Astrocyte of the spinal cord (primary cell): ENCODE measurements at places on chromosomes 16 and 17.

GRCh38 chr17:50866950-50867362 lies 802 bp upstream of the TOB1 start:
- no peak for DNase-seq

GRCh38 chr16:81616321-81617020 lies 162.6 kb upstream of the PLCG2 start:
- peak; percentile 72 for DNase-seq

DNA sequence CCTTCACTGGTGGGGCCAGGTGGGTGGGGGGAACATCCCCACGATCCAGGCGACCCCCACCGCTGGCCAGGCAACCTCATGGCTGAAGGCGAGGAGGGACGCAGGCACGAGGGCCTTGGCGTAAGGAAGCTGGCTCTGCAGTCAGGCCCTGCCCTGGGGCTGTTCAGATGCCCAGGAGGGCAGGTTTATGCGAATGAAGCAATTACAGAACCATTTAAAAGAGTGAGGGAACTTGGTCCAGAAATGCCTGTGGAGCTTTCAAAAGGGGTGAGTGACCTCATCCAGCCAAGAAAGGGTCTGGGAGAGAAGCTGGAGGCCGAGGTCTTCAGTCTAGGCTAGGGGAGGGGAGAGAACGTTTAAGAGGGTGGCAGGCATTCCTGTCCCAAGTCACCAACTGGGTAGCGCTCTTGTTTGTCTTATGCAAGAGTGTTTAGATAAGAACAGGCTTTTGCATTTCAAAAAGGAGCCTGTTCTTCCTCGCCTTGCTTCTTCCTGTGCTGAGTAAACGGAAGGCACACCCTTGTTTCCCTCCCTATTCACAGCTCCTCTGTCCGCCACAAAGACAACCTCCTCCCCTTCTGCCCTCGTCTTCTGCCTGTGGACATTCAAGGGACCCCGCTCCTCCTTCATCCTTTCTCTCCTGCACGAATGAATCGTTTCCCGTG lies 183.5 kb upstream of the SDK2 start:
- DNase-seq: no peak

GRCh38 chr16:88994695-88995094 lies 17.7 kb upstream of the CBFA2T3 start:
- no peak for DNase-seq

DNA sequence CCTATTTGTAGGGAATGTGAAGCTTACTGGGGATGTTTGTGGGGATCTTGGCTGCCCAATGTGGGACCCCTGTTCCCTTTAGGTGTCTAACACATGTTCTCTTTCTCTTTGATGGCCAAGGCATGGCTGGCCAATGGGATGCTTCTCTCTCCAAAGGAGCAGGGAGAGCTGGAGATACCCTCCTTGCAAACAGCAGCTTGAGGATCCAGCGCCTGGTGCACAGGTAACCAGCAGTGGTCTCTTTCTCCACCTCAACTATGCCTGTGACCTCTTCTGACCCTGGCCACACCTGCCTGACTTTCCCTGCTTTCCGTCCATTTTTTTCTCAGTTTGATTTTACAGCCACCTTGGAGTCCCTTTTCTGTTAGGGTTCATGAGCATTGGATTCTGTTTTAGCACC lies 16.8 kb upstream of the NKD1 start:
- no peak for DNase-seq

- peak; percentile 91 for DNase-seq
Observed at GRCh38 chr17:83189044-83190003, 109.9 kb downstream of the METRNL start.

DNA sequence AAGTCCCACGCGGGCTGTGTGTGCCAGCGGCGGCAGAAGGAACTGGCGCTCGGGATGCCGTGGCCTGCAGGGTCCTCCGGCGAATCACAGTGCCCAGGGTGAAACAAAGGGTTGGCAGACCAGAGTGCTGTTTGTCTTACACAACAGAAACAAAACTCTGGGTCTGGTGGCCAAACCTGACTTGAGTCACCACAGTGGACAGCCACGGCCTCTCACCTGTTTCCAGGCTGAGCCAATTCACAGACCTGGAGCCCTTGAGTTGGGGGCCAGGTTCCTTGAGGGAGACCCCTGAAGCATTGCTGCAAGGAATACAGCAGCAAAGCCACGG lies 2.1 kb upstream of the CHMP6 start:
- no peak for DNase-seq

DNA sequence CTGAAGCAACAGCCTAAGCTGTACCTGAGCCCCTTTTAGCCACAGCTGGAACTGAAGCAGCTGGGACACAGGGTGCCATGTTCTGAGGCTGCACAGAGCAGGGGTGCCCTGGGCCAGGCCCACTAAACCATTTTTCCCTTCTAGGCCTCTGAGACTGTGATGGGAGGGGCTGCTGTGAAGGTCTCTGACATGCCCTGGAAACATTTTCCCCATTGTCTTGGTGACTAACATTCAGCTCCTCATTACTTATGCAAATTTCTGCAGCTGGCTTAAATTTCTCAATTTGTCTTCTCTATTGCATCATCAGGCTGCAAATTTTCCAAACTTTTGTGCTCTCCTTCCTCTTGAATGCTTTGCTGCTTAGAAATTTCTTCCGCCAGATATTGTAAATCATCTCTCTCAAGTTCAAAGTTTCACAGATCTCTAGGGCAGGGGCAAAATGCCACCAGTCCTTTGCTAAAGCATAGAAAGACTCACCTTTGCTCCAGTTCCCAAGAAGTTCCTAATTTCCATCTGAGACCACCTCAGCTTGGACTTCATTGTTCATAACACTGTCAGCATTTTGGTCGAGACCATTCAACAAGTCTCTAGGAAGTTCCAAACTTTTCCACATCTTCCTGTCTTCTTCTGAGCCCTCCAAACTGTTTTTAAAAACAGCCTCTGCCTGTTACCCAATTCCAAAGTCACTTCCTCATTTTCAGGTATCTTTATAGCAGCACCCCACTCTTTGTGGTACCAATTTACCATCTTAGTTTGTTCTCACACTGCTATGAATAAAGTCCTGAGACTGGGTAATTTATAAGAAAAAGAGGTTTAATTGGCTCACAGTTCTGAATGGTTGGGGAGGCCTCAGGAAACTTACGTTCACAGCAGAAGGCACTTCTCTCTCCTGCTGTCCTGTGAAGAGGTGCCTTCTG lies 49.8 kb downstream of the TMEM100 start:
- no peak for DNase-seq

GRCh38 chr16:709566-710499 lies 4.2 kb upstream of the FBXL16 start:
- peak; percentile 86 for DNase-seq
